Stimulated activated CD4-positive, alpha-beta T cell treated with anti-CD3 and anti-CD28 coated beads, Interleukin-2, amount 100 ng/mL, for 24 hours (primary cell): ENCODE measurements at places on chromosomes 7 and 10.

DNA sequence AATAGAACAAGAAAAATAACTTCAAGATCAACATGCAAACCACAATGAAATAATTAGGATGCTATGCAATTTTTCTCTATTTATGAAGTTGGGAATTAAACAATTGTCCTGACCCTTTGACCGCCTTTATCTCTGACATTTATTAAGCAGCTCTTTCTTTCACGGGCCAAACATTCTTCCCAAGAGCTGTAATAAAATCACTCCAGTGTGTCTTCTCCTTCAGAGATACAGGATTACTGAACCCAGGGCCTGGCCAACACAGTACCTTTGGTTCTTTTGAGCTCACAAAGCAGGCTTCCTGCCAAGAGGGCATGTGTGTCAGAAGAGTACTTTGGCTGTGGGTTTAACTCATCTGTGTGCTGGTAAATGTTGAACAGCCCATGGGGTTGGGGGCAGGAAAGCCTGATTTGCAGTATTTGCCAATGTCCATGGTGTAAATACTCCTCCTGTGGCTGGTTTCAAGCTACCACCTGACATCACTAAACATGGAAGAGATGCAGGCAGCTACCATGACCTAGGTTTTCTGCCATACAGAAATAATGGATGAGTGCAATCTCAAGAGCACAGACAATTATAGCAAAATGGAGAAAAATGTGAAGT is 121.7 kb downstream of the FANK1 start:
- no peak for DNase-seq

DNA sequence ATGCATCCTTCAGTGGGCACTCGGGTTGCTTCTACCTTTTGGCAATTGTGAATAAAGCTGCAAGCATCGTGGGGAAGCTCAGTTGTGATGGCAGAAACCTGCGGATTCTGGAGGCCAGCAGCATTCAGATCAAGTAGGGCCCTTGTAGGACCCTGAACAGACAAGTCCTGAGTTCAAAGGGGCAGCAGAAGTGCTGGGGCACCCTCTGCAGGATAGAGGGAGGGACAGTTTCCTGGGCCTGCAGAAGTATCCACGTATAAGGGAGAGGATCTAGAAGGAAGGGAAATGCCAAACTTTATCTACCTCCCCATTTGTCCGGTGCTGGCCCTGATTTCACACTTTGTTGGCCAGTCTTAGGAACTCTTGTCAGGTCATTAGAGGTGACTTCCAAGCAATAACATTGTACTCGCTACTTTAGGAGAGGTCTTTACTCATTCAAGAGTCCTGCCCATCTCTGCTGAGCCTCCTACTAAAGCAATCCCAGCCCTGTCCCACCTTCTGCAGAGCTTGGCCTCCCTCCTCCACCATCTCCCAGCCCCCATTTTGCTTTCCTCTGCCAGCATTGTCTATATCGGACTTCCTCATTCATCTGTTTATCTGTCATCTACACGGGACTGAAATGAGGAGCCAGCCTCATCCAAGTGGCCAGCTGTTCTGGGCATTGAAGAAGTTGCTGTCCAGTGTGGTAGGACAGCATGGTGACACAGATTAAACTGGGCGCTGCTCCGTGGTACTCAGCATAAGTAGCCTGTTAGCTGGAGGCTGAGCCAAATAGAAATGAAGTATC is 26.6 kb upstream of the R3HCC1L start:
- no peak for DNase-seq

DNA sequence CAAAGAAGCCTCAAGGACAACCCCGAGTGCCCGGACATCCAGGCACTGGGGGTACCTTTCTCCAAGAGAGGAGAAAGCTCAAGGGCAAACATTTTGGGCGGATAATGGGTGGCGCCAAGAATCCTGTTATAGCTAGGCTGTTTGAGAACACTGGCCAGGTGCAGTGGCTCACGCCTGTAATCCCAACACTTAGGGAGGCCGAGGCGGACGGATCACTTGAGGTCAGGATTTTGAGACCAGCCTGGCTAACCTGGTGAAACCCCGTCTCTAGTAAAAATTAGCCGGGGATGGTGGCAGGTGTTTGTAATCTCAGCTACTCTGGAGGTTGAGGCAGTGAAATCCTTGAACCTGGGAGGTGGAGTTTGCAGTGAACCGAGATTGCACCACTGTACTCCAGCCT is 25.2 kb upstream of the UNC5B start:
- no peak for DNase-seq

DNA sequence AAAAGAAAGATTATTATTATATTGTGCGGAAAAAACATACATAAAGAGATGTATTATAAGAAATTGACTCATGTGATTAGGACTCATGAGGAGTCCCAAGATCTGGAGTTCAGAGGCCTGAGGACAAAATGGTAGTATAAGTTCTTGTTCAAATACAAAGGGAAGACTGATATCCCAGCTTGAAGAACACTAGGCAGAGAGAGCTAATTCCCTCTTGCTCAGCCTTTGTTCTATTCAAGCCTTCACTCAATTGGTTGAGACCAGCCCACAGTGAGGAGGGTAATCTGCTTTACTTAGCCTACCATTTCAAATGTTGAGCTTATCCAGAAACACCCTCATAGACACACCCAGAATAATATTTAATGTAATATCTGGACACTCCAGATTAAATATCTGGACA is 1683.8 kb downstream of the REEP3 start:
- no peak for DNase-seq

GRCh38 chr7:47816647-47817046 is 131.6 kb downstream of the PKD1L1 start:
- no peak for DNase-seq

GRCh38 chr7:23100697-23101096 is 4.9 kb upstream of the KLHL7 start:
- no peak for DNase-seq
